Activated CD4-positive, alpha-beta memory T cell treated with anti-CD3 and anti-CD28 coated beads, Interleukin-2, amount 10 ng/mL, durations not matched to agents 7 days and 5 days (primary cell): ENCODE measurements at places on chromosomes 7 and 10.

DNA sequence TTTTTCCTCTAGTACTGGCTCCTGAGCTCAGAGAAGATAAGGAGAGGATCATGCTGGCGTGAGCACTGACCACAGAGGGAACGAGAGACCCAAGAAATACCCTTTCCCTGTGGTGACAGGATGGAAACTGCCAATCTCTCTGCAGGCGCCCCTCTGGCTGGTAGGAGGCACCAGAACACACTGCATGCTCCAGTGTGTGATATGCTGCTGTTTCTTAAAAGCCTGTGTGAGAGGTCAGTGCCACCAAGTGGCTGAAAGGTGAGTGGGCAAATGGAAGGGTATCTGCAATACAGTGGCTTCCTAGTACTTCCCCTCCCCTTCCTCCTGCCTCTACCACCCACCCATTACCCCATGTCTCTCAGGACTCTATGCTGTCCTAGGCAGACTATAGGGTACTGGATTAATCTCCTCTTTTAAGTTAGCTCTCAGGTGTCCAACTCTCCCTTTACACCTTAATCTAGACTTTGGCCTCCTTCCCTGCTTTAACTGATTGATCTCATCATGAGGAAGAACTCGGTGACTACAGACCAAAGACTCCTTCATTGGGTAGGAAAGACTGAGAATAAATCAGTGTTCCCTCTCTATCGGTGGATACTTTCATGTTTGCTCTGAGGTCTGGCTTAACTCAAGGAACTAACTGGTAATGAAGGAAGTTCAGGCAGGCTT is 283.6 kb downstream of the ADRA2A start:
- DNase-seq, result no peak

DNA sequence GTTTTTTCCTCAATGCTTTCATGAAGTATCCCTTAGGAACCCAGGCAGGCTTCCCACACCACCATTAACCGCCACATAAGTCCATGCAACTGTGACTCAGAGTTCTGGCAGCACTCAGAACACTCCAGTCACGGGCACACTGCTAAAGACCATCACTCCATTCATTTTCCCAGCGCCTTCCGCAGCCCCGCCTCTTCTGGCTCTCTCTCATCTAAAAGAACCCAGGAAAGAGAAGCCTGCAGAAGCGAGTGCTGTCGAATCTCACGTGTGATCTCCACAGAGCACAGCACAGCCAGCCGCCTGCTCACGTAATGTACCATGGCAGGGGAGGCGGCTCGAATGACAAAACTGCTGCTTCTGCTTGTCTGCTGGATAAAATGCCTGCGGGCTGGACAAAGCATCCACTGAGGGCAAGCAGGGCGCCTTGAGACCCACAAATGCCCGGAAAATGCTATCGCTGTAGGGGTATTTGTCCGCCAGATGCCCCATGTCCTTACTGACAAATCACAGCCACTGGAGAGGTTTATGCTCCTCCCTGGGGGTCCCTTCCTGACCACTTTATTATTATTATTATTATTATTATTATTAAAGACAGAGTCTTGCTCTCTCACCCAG is 1.8 kb downstream of the PSMG3 start:
- no peak for DNase-seq

GRCh38 chr10:77463967-77464745 is 173.5 kb downstream of the KCNMA1 start:
- no peak for DNase-seq

GRCh38 chr7:31939076-31939475 is 131.1 kb downstream of the PDE1C start:
- DNase-seq, result no peak

DNA sequence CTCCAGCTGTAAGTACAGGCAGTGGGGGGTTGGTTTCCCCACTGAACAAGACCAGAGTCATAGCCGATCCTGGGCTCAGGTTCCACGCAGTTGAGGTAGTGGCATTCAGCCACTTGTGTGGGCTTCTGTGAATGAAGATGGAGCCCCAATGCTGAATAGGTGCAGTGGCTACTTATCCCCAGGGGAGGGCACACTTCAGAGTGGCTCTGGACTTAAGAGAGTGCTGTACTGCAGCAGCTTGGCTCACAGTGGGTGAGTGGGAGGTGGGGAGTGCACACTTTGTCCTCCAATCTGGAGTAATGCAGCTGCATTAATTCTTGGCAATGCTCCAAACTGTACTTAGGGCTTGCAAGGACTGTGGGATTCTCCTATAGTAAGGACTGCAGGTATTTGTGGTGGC is 81.9 kb downstream of the BUB3 start:
- no peak for DNase-seq

DNA sequence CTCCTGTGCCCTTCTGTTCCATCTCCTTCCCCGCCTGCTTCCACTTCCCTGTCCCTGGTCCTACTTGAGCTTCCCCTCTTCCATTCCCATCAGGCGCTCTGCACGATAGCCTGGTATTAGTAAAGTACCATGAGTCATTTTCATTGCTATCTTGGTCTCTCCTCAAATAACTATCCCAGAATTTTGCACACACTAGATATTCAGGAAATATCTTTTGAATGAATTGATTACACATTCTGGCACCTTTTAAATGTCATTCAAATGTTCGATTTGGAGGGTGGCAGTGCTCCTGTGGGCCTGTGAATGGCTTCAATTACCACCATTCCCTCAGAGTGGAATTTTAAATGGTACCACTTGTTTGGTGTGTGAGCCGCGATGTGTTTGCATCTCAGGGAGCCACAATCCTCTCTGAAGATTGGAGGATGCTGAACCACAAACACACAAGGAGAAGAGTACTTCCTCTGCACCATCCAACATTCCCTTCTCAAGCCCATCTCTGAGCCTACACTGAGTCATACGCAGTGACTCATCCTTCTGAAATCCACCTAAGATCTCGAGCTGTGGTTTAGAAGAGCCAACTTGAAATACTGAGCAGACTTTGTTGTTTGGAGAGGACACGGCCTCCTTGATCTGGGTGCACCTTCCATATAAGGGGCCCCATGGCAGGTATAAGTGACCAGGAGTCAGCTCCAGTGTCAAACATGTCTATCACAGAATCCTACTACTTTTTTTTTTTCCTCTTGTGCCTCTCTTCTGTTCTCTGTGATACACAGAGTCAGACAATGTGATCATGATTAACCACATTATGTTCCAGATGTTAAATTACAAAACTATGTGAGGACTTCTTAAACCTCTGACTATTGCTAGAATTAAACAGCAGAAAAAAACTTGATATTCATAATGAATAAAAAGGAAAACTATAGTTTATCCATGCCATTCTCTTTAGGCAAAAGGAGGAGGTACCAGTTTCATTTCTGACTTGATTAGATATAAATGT is 81.9 kb downstream of the BMPER start:
- no peak for DNase-seq

GRCh38 chr10:60717852-60718251 is 60.4 kb upstream of the CDK1 start:
- DNase-seq, result no peak

GRCh38 chr7:30068117-30068516 is 39.9 kb downstream of the PLEKHA8 start:
- DNase-seq, result no peak

- no peak for DNase-seq
Measured at GRCh38 chr7:99219185-99219767, 11.4 kb upstream of the KPNA7 start.

DNA sequence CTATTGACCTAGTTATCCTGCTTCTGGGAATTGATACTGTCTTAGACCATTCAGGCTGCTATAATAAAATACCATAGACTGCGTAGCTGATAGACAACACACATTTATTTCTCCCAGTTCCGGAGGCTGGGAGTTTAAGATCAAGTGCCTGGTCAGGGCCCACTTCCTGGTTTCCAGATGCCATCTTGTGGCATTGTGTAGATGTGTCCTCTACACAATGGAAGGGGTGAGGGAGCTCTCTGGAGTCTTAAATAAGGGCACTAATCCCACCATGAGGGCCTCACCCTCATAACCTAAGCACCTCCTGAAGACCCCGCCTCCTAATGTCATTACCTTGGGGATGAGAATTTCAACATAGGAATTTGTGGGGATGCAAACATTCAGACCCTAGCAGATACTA is 62.4 kb downstream of the SLC35B4 start:
- no peak for DNase-seq

- no peak for DNase-seq
Measured at GRCh38 chr7:31775556-31775955, 88.5 kb downstream of the PPP1R17 start.

GRCh38 chr10:100739517-100740368 is 5.6 kb upstream of the PAX2 start:
- no peak for DNase-seq

DNA sequence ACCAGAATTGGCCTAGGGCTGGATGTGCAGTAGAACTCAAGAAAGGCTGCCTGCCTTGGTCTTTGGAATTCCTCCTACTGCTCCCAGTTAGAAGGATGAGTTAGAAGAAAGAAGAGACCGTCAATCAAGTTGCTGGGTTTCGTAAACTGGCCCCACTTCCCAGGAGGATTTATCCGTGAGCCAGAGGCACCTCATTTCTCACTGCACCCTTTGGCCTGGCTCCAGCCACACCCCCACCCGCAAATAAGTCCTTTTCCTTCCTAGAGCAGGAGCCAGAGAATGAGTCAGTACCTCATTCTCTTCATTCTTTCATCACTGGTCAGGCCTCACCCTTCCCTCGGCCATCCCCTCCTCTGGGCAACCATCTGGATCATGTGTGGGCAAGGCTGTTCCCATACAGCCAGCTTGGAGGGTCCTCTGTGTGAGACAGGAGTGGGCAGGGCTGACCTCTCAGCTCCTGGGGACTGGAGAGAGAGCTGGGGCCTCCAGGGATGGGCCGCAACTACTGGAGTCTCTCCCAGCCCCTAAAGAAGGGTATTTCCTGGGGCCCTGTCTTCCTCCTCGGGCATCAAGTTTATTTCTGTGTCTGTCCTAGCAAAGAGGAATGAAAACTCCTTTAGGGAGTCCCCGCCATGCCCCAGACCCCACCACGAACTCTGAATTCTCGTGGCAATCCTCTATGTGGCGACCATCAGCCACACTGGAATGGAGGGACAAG is 87.2 kb upstream of the DUSP5 start:
- DNase-seq, result no peak

GRCh38 chr10:21217748-21218367 is 307.6 kb downstream of the SKIDA1 start:
- DNase-seq, result no peak

GRCh38 chr7:39033885-39034624 is 56.3 kb downstream of the POU6F2 start:
- DNase-seq, result no peak

- DNase-seq, result no peak
Measured at GRCh38 chr10:3816995-3817394, 32.0 kb upstream of the KLF6 start.

GRCh38 chr7:128974241-128974934 is 36.7 kb downstream of the IRF5 start:
- no peak for DNase-seq

DNA sequence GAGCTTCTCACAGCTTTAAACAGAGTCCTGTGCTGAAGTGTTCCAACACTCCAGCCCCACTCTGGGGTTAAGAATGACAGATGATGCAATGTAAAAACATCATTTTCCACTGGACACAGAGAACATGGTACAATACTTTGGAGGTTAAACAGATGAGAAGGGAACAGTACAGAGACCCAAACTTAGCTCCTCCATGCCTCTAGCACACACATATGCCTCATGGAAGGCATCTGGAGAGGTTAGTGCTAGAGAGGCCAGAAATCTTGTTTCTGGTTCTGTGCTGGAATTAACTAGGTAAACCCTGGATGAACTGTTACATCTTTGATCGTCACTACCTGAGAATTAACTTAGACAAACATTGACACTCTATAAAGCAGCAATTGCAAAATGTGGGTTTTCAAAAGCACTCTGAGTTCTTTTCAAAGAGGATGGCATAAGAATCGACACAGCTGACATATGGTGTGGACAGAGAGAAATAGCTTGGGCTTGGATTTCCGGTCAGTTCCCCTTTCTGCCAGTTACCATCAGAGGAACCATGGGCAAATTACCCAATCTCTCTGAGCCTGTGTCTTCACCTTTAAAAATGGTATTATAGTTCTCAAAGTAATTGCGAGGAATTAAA is 81.9 kb downstream of the KCNMA1 start:
- DNase-seq, result no peak

- no peak for DNase-seq
Measured at GRCh38 chr7:51666751-51667150, 350.1 kb upstream of the COBL start.

GRCh38 chr7:55970561-55970960 is 6.2 kb downstream of the NIPSNAP2 start:
- no peak for DNase-seq

DNA sequence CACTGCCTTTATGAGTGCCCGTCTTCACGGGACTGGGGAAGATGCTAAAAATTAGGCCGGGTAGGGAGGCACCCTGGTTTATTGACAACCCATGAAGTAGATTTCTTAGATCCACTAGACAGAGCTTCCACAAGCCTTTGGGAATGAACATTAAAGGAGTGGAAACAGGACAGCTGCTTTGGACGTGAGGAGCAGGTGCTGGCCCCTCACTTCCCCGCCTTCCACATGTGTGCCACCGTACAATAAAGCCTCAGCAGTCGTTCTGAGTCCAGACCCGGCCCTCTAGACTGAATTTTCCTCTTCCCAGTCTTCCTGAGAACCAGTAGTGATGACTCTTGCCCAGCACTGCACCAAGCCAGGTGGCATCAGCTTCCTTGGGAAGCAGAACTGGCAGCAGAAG is 282.4 kb downstream of the CELF2 start:
- DNase-seq, result no peak

DNA sequence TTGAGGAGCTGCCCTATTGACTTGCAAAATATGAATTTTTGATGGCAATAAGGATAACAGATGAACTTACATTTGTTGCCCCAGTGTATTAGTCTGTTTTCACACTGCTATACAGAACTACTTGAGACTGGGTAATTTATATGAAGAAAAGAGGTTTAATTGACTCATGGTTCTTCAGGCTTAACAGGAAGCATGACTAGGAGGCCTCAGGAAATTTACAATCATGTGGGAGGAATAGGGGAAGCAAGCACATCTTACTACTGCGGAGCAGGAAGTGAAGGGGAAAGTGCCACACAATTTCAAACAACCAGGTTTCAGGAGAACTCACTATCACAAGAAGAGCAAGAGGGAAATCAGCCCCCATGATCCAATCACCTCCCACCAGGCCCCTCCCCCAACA is 57.9 kb downstream of the ZNF22 start:
- no peak for DNase-seq

GRCh38 chr10:18501629-18502028 is 149.8 kb downstream of the NSUN6 start:
- DNase-seq, result no peak

DNA sequence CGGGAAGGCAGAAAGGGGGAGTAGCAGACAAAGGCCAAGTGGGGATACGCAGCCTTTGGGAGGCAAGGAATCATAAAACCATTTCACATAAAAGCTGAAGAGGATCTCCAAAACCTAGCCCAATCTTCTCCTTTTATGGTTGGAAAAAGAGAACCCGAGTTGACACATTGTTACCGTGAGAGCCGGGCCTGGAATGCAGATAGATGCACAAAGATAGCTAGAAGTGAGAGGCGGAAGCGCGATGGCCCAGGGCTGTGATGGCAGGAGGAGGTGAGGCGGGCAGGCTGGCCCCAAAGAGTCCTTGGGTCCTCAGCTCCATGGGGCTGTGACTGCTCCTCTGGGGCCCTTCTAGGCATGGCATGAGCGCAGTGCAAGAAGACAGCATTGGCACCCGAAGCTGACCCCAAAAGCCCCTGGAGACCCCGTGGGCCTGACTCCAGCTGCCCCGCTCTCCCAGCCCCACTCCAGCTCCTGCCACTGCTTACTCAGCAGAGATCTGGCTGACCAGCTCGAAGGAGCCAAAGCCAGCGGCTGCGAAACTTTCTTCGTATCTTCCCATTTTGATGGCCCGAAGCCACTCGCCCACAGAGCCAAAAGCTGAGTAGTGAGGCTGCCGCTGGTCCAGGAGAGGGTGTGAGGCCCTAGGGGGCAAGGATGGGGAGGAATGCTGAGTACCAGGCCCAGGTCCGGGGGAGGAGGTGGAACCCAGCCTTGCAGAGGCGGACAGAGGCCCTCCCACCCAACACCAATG is 22.5 kb downstream of the EPHB4 start:
- DNase-seq, result no peak
